Activated B cell treated with CpG ODN at 0.5 μM for 24 hours (primary cell): ENCODE measurements at places on chromosomes 2 and 18.

DNA sequence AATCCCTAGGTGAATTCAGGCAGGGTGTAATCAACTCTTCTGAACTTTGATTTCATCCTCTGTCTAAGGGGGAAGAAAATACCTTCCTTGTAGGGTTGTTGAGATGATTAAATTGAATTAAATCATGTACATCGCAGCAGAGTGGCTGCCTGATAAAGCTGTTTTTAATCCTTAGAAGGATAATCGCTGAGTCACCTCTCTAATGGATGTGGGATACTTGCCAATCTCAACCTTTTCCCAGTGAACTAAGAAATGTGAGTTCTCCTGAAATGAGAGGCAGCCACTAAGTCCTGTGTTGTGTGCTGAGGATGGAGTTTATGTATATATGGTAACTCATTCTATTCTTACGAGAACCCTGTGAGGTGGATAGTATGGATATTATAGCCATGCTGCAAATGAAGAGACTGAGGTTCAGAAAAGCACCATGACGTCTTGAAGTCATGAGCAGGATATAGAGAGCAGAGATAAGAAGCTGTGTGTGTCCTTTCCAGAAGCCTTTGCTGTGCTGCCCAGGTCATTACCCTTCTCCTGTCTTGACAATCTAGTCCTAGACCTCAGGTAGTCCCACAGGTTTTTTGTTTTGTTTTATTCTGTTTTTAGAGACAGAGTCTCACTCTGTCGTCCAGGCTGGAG lies 93.3 kb downstream of the HNRNPLL start:
- peaks cover under 1% of the 10 kb centered on the region for H3K27me3 ChIP-seq
- no peak overlapping the region for H3K27ac ChIP-seq
- peaks cover 4% of the 10 kb centered on the region for H3K4me1 ChIP-seq
- no peak for DNase-seq
- no peak overlapping the region for H3K4me3 ChIP-seq
- H3K36me3 ChIP-seq, result no peaks in the 10 kb centered on the region

DNA sequence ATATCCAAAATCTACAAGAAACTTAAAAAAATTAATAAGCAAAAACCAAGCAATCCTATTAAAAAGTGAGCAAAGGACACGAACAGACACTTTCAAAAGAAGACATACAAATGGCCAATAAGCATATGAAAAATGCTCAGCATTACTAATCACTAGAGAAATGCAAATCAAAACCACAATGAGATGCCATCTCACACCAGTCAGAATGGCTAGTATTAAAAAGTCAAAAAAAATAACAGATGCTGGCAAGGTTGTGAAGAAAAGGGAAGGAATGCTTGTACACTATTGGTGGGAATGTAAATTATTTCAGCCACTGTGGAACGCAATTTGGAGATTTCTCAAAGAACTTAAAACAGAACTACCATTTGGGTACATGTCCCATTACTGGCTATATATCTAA lies 128.8 kb upstream of the SESTD1 start:
- no peak for DNase-seq
- H3K27me3 ChIP-seq, result no peaks in the 10 kb centered on the region
- H3K4me1 ChIP-seq, result no peaks in the 10 kb centered on the region
- H3K27ac ChIP-seq, result no peak overlapping the region
- no peak overlapping the region for H3K4me3 ChIP-seq

DNA sequence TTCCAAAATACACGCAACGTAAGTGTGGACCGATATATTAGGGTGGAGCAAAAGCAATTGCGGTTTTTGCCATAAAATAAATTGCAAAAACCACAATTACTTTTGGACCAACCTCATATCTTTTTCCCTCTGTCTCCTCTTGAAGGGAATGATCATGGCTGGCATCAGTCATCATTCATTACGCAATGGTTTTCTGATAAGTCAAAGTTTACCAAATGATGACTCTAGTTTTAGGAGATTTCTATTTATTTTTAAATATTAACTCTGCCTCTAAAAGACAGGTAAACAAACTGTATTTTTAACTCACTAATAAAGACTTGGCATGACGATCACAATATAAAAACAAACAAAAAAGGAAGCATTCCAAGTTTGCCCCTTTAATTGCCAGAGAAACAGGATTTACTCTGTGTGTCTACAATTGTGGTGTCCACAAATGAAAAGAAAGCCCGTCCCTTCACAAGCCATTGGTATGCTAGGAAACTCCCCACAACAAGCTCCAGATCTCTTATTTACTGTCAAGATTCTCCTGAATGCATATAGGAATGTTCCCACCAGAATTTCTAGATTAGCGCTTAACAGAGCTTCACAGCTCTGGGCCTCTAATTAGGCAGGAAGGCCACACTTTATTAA lies 61.3 kb downstream of the IRS1 start:
- no peaks in the 10 kb centered on the region for H3K4me1 ChIP-seq
- peaks cover 5% of the 10 kb centered on the region for H3K36me3 ChIP-seq
- no peak for DNase-seq
- H3K4me3 ChIP-seq, result no peak overlapping the region
- no peaks in the 10 kb centered on the region for H3K27me3 ChIP-seq

GRCh38 chr18:26536032-26536431 lies 12.3 kb downstream of the KCTD1 start:
- DNase-seq, result no peak
- H3K36me3 ChIP-seq, result no peaks in the 10 kb centered on the region
- no peak overlapping the region for H3K27ac ChIP-seq
- H3K4me3 ChIP-seq, result no peak overlapping the region
- no peaks in the 10 kb centered on the region for H3K27me3 ChIP-seq
- no peaks in the 10 kb centered on the region for H3K4me1 ChIP-seq
